ENCODE measurements at places on chromosomes 5 and 9. TPM values are rescaled to one million over a fixed set of nuclear protein-coding genes. Genes with fewer than 3 reads are reported as not detected.

DNA sequence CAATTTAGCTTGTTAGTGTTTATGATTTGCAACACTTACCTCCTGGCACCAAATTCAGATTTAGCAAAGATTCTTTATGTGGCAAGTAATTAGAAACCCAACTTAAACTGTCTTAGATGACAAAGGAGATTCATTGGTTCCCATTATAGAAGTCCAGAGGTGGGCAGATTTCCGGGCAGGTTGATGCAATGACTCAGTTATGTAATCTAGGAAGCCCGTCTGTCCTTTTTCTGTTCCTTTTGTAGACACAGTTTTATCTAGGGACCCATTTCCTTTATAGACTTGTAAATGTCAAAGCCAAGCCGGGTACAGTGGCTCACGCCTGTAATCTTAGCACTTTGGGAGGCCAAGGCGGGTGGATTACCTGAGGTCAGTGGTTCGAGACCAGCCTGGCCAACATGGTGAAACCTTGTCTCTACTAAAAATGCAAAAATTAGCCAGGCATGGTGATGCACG lies 20.3 kb upstream of the ANKRD33B start:
- no peak for DNase-seq

- no peak for DNase-seq
These were observed 1066.3 kb upstream of the NUDT12 start for GRCh38 chr5:104628911-104629310.

GRCh38 chr5:34030048-34030447 lies 13.0 kb downstream of the C1QTNF3 start:
- no peak for DNase-seq

DNA sequence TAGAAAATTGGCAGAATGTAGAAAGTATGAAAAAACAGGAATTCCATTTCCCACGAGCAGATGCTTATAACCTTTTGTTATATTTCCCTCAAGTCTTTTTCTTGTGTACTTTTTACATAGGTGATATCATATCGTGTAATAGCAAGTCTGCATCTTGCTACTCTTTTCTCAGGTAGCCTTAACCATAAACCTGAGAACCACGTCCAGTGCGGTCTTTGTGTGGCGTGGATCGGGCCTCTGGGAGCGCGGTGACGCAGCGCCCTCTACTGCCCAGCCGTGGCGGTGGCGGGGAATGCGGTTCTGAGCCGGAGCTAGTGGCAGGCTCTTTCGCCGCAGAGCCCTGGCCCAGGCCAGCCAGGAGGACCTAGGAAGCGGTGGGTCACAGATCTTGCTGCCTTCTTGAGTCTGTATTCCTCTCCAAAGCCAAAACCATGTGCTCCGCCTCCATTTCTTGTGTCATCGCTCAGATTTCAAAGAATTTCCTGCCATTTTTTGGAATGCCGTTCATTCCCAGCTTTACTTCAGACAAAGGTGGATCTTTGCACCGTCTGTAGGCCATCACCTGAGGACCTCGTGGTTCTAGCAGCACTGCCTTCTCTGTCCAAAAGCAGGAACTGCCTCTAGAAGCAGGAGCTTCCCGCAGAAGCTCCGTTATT lies 71.9 kb downstream of the MVB12B start:
- peak; percentile 67 for DNase-seq

DNA sequence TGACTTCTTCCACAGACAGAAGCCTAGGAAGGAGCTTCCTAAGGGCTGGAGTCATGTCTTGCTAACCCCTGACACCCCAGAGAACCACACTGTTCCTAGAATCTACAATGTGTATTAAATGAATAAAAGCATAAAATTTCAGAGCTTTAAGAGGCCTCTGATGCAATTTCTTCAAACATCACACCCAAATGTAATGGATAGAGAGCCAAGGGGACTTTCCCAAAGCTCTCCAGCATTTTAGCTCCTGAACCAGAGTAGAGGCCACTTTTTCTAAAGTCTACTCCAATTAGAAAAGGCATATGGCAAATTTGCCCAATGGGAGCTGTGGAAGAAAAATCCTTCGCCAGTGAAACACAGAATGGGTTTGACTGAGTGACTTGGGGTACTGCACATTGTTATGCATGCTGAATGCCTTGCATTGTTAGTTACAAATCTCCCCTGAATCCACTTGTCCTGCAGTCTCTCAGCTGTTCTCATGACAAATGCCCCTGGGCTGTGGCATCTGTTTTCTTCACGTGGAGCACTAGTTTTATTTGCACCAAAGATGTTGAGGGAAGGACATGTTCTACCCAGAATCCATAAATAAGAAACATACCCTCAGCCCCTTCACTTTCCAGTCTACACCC lies 334.0 kb downstream of the ASTN2 start:
- DNase-seq, result no peak

The EXD3 gene
- total RNA-seq, result 6.6 TPM

The ROR2 gene
- not detected for total RNA-seq

The CDX1 gene
- not detected for total RNA-seq
